ENCODE measurements at places on chromosomes 5 and 9.

GRCh38 chr5:135192351-135192750 lies 158.3 kb upstream of the PITX1 start:
- DNase-seq: no peak
- H3K36me3 ChIP-seq: no peaks in the 10 kb centered on the region
- peaks cover 5% of the 10 kb centered on the region for H3K27me3 ChIP-seq
- H3K27ac ChIP-seq: no peak overlapping the region
- peaks cover 23% of the 10 kb centered on the region for H3K4me1 ChIP-seq

- no peak overlapping the region for H3K4me3 ChIP-seq
- H3K27ac ChIP-seq: no peak overlapping the region
- H3K36me3 ChIP-seq: no peaks in the 10 kb centered on the region
- DNase-seq: no peak
- H3K27me3 ChIP-seq: no peaks in the 10 kb centered on the region
Measured at GRCh38 chr9:114016629-114017423, 61.3 kb downstream of the AMBP start.

DNA sequence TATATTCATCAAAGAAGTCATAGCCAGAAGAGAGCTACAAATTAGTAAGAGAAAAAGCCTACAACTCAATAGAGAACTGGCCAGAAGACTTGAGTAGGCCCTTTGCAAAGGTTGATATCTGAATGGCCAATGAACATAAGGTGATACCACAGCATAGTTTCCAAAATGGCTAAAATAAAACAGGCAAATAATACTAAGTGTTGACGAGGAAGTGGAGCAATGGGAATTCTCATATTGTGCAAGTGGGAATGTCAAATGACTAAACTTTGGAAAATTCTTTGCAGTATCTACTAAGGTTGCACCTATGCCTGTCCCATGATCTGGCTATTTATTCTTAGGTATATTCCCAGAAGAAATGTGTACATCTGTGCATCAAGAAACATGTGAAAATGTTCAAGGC lies 48.3 kb downstream of the BOD1 start:
- no peak for DNase-seq
- no peaks in the 10 kb centered on the region for H3K4me1 ChIP-seq
- no peak overlapping the region for H3K27ac ChIP-seq
- no peak overlapping the region for H3K4me3 ChIP-seq

DNA sequence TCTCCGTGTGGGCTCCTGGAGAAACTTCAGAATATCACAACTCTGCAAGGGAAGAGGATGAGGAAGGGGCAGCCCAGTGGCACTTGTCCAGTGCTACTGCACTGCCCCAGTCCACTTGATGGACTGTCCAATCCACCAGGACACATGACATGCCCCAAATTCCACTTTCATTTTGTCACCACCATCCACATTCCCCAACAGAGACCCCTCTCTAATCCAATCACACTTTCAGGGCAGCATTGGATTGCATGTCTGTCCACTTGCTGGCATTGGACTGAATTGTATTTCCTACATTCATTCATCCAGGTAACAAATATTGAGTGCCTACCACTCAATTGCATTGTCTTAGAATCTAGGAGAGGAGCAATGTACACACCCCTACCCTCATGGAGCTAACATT lies 14.8 kb downstream of the HBEGF start:
- H3K36me3 ChIP-seq: no peaks in the 10 kb centered on the region
- H3K27ac ChIP-seq: no peak overlapping the region
- no peak overlapping the region for H3K4me3 ChIP-seq

DNA sequence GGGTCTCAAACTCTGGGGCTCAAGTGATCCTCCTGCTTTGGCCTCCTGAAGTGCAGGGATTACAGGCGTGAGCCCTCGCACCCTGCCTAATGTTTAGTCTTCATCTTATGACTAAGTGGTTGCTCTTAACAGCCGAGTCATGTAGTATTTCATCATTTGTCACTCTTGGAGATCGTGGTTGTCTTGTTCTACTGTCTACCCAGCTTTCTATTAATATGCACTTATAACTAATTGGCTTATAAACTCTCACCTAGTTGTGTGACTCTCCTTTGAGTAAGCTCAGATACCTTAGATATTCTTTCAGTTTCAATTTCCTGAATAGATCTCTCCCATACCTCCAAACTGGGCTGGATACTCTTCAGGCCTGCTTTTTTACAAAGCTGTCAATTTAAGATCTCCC lies 19.9 kb downstream of the SLC44A1 start:
- H3K27me3 ChIP-seq: no peaks in the 10 kb centered on the region
- H3K4me3 ChIP-seq: no peak overlapping the region
- H3K36me3 ChIP-seq: no peaks in the 10 kb centered on the region
